ENCODE measurements at places on chromosomes 2 and 18.

GRCh38 chr2:182952741-182953450, 85.4 kb downstream of the NCKAP1 start:
- no peak for DNase-seq

DNA sequence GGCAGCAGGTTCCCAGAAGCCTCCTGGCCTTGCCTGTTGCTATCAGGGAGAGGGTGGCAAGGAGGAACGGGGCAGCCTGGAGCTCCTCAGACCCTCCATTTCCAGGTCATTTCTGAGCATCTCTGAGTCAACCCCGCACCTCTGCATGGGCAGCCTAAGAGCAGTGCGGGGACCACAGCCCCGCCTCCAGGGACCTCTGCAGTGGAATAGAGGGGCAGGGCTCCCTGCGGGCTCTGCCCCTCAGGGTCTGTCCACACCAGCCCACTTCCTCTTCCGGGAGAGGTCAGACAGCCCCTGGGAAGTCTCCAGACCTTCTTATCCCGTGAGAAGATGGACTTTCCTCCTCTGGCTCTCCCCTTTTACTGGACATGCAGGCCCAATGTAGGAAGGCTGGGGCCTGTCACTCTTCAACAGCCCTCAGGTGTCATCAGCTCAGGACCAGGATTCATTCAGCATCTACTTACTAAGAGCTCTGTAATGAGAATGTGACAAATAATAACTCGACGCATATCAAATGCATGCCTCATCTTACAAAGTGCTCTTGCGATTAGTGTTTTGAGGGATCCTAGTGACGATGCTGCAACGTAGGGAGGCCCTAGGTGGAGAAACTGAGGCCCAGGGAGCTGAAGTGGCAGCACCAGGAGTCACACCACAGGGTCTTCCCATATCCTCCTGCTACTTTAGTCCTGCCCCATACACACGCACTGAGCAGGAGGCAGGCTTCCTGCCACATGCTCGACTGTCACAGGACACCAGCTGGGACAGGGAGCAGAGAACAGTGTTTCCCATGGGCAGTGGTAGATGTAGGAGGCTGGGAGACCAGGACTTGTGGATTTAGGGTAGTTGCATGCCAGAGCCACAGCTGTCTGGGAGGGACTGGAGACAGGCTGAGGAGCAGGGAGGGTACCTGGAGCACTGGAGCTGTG, 28.0 kb downstream of the SH2D6 start:
- DNase-seq = no peak

GRCh38 chr2:47310801-47311560, 92.0 kb upstream of the MSH2 start:
- DNase-seq = peak; percentile 79

- DNase-seq = no peak
Measured at GRCh38 chr2:105188343-105188742, 53.2 kb upstream of the GPR45 start.

DNA sequence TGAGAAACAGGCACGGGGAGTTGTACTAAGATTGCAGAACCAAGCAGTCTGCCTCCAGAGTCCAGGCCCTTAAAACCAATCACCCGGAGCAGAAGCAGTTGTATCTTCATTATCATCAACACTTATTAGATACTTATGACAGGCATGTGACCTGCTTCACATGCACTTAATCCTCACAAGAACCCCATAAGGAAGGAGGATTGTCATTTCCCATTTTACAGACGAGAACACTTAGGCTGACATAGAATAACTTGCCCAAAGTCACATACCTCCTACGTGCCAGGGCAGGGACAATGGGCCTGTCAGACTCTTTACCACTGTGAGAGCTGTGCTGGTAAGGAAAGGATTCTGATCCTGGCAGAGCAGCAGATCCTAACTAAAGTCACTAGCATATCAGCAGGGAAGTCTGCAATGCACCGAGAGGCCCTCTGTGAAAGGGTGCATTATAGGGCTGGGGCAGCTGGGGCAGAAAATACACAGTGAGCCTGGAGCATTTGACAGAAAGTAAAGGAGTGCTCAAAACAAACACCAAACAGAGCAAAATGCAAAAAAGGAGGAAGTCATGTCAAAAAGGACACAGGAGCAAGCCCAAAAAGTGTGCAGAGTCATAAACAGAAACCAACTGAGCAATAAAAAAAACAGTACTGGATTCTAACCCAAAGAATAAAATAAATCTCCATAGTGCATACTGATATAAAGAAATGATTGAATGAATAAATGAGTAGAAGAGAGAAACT, 55.9 kb upstream of the SP3 start:
- no peak for DNase-seq

DNA sequence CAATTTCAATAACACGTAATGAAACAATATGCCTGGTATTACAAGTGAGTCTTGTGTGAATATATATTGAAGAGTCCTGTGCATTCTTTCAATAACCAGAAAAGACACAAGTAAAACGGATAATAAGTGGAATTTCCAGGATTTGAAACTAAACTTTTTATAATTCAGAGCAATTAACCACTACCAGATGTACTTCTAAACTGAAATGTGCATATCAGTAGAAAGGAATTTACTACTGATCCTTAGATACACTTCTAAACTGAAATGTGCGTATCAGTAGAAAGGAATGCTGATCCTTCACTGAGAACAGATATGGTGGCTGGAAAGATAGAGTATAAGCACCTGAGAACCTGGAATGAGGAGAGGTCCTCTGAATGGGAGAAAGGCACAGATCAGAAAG, 470.9 kb upstream of the SPHKAP start:
- no peak for DNase-seq

GRCh38 chr2:84249140-84249539, 209.9 kb downstream of the SUCLG1 start:
- no peak for DNase-seq

DNA sequence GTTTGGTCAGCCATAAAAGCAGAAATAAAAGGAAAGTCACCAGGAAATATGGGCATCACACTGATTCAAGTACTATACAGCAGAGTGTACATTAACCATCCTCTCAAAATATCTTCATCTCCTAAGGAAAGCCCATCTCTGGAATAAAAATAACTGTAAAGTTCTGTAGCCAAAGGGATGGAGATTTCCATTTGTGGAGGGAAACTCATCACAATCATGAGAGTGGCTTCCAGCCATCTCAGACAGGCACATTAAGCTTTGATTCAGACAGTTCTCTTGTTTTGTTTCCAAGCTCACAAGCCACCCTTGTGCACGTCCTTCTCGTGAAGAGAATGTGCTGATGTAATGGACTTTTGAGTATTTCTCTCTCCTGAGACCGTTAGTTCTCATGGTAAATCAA, 695.5 kb downstream of the LRRTM4 start:
- DNase-seq = no peak

GRCh38 chr18:47283476-47283875, 32.0 kb upstream of the SKOR2 start:
- DNase-seq = peak; percentile 4

DNA sequence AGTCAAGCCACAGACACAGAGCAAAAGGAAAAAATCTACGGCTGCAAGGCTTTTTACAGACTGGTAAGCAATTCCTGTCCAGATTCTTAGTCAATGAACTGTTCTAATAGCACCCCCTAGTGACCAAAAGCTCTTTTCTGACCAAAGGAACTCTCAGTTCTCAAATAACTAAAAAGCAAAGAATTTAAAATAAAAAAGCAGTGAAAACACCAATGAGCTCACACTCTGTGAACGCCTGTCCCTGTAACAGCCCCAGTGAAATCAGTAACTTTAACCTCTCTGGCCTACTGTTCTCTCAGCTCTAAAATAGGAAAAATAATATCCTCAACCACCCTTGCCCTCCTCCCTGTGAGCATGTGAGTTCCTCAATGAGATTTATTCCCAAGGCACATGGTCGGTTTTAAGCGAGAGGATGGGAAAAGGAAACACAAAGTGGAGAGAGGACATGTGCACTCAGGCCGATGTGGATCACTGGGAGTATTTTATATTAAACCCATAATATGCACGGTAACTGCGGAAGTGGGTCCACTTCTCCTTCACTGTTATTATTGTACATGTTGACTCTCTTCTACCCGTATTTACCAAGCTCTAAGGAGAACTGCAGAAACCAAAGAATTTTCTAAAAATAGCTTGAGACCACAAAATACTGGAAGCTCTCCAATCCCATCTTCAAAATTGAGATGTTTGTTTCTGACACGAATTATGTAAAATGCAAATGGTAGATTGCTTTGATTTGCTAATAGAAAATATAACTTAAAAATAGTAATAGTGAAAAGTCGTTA, 128.5 kb downstream of the STK39 start:
- peak; percentile 7 for DNase-seq

- DNase-seq = no peak
Measured at GRCh38 chr18:59419386-59419785, 60.3 kb upstream of the LMAN1 start.

- DNase-seq = no peak
Measured at GRCh38 chr2:128581849-128582244, 263.2 kb upstream of the HS6ST1 start.

DNA sequence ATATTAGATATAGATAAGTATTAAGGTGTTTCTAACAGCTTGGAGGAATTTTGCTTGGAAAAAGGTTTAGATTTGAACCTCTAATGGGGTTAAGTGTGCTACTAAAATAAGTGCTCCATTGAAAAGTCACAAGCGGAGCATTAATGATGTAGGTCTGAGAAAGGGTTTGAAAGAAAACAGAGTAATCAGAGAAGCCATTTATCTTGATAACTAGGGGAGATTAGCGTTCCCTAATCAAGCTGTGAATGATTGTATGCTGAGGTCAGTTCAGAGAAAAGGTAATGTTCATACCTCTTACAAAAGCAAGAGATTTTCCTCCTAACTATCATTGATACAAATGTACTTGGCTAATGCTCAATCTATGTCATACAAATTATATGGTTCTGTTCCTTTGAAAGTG, 1.5 kb downstream of the ARHGAP25 start:
- DNase-seq = no peak

GRCh38 chr18:35114305-35114704, 73.1 kb downstream of the MAPRE2 start:
- no peak for DNase-seq

DNA sequence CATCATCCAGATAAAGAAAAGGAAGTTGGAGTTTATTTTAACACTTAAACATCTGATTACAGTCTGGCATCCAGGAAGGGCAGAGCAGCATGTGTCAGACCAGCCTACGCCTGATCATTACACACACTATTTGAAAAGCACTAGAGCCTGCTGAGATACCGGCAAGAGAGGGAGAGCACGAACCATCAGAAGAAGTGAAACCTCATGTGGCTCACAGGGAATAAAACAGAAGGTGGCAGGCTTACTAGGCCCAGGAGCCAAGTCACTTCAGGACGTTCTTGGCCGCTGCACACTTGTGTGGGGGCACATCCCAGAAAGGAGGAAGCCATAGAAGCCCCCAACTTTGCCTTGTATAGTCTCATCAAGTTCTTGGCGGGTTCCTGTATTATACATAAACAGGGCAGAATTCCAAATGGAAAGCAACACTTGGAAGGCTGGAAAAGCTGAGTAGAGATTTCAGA, 105.5 kb downstream of the UGGT1 start:
- no peak for DNase-seq

DNA sequence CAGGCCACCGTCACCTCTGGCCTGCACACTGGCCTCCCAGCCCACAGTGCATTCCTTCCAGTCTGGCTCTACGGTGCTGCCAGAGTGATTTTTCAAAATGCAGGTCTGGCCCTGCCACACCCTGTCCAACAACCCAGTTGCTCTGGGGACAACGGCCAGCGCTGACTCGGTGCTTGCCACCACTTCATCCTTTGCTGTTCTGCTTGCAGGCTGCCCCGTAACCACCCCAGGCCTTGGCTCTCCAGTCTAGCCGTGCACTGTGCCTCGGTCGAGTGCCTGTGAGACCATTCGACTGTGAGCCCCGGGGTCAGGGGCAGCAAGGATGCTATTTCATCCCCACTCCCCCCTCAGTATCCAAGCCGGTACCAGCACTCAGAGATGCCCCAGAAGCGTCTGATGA, 262.6 kb downstream of the KLHL29 start:
- DNase-seq = no peak

DNA sequence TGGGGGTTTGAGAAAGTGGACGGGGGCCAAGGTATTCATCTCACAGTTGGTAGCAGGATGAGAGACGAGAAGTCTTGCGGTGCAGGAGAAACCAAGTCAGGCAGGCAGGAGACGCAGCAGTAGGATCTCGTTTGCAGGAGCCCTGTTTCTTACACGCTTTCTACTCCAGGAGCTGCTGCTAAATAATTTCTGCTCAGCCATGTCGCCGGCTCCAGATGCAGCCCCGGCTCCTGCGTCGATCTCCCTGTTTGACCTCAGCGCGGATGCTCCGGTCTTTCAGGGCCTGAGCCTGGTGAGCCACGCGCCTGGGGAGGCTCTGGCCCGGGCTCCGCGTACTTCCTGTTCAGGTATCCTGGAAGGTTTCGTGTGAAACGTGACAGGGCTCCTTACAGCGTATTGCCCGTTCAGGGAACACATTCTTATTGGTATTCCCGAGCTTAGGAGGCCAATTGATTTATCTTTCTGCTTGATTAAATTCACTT, 494 bp downstream of the ANKZF1 start:
- DNase-seq = no peak

DNA sequence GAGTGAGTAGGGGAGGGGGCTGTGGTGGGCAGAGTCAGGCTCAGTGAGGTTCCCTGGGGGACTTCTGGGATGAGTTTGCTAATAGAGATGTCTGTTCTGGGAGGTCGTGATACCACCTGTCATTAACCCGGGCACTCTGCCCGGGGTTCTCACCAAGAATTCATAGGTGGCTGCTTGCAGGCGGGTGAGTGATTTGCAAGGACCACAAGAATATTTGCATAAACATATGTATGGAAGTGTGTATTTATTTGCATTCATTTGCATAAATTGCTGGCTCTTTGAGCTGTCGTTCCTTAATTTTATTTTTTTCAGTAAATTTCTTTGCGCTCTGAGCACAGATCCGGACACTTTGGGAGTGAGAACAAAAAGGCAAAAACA, 260.0 kb downstream of the ATAD2B start:
- no peak for DNase-seq

- peak; percentile 17 for DNase-seq
Measured at GRCh38 chr2:164802095-164802707, 39.4 kb downstream of the COBLL1 start.

DNA sequence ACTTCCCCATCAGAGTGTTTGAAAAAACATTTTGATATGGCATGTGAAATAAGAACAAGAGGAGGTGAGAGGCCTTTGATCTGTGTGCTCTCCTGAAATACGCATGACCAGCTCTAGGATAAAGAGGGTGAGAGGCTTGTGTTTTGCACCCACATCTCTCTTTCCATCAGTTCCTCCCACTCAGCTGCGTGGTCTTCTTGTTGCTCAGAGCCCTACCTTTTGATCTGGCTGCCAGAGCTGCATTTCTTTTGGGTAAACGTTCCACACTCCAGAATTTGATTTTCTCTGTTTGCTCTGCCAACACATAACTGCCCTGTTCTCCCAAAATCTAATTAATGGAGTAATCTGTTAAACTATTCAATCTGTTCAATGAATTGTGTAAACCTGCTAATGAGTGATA, 72.0 kb upstream of the FN1 start:
- DNase-seq = no peak

DNA sequence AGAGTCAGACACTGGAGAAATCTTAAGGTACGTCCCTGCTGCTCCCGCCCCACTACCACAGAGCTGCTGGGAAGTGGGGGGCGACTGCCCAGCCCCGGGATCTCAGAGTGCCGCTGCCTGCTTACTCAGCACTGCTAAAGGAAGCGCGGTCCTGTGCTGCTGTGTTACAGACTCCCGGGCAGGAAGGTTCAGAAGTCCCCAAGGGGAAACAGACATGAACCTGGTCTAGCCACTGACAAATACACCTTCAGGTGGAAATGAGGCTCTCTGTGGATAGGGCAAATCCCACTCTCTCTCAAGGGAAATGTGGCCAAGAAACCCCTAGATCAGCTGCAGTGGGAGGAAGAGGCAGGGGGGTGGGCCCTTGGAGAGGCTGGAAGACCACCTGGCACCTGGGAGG, 13.7 kb downstream of the MTERF4 start:
- no peak for DNase-seq
